ENCODE measurements at places on chromosomes 12 and 14.

DNA sequence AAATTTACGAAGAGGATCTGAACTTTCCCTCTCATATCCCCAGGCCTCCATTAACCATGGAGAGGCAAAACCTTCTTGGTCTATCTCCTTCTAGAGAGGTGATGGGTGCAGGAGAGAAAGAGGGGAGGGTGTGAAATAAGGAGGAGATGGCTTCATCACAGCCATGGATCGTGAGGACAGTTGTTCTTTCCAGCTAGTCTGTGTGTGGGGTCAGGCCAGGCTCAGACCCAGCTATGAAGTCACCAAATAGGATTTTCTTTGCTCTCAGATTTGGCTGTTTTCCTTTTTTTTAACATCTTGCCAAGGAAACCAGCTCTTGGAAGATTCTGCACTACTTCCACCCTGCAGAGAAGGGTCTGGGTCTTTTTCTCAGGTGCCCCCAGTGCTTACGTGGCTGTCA, 64.9 kb upstream of the FAM181A start:
- no peak for DNase-seq

GRCh38 chr12:64122154-64122553, 99.9 kb downstream of the KICS2 start:
- no peak for DNase-seq

GRCh38 chr12:17060260-17060659, 454.3 kb upstream of the LMO3 start:
- DNase-seq, result no peak

DNA sequence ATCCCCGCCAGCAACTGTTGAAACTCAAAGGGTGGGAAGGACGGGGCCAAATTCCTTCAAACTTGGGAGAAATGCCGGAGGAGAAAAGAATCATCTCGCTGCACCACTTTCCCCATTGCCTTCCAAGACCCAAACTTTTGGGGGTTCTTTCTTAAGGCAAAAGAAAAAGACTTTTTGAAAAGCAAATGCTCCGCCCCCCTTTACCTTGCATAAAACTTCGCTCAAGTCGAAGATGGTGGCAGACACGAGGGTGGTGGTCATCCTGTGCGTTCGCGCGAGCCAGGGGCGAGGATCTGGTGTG, 239 bp downstream of the ZFP36L1 start:
- DNase-seq, result no peak

DNA sequence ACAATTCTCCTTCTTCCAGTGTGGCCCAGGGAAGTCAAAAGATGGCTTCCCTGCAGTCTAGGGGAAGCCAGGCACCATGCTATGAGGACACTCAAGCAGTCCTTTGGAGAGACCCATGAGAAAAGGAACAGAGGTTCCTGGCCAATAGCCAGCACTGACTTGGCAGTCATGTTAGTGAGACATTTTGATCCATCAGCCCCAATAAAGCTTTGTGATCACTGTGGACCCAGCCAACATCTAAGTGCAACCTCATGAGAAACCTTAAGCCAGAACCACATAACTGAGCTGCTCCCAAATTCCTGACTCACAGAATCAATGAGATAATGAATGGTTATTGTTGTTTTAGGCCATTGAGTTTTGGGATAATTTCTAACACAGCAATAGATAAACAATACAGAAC, 51.0 kb upstream of the NAP1L1 start:
- DNase-seq, result no peak

GRCh38 chr12:110733089-110733715, 9.5 kb downstream of the PPP1CC start:
- no peak for DNase-seq

DNA sequence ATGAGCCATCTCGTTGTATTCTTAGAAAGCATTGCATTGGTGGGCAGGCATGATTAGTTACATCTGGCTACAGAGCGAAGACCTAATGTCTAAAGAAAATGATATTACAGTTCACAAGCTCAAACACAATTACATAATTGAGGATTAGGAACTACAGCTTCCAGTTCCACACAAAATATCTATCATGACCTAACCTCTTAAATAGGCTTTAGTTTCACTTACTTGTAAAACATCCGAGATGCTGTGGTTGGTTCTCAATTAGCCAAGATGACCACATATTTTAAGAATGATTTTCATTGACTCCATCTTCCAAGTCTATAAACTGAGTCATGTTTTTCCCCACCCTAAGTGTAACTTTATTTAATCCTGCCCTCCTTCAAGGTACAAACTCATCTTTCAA, 69.5 kb downstream of the LRIG3 start:
- no peak for DNase-seq

Data from activated CD4-positive, alpha-beta T cell treated with anti-CD3 and anti-CD28 coated beads for 1 hour (primary cell).